ENCODE measurements at places on chromosomes 5 and 9. TPM values are rescaled to one million over a fixed set of nuclear protein-coding genes. Genes with fewer than 3 reads are reported as not detected.

Gene SLC1A1
- 54.7 TPM for total RNA-seq

Gene BHMT2
- 0.62 TPM for total RNA-seq

Gene SHROOM1
- total RNA-seq, result 0.47 TPM

Gene ZNF169
- 10.0 TPM for total RNA-seq

DNA sequence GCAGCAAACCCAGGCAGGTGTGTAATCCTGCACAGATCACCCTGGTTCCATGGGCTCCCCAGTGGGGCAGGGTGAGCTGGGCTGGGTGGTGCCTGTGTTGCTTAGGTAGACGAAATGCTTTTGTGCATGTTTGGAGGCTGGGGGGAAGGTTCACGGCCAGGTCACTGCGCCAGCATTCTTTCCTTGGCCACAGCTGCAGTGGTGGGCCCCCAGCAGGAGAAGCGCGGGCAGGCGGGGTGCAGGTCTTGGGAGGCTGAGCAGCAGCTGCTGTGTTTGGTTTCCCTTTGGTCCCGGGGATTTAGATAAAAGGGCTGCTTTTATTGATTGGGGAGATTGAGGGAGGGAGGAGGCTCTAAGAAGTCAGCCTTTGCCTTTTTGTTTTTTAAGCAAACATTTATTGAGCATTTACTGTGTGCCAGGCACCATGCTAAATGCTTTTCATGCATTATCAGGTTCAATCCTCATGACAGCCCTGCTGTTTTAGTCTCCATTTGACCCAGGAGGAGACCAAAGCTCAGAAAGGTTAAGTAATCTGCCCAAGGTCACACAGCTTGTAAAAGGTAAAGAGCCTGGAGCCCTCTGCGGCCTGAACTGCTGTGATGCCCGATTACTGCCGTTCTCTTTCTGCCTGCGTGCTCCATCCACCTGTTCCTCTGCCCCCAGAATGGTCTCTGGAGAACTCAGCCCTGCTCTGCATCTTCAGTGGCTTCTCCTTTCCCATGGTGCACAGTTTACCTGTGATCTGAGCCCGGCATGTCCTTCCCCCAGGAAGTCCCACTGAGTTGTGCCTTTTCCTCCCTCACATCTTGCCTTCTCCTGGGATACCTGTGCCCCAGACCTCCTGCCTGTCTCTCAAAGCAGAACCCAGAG lies 94.4 kb downstream of the MACROH2A1 start:
- no peak for DNase-seq

DNA sequence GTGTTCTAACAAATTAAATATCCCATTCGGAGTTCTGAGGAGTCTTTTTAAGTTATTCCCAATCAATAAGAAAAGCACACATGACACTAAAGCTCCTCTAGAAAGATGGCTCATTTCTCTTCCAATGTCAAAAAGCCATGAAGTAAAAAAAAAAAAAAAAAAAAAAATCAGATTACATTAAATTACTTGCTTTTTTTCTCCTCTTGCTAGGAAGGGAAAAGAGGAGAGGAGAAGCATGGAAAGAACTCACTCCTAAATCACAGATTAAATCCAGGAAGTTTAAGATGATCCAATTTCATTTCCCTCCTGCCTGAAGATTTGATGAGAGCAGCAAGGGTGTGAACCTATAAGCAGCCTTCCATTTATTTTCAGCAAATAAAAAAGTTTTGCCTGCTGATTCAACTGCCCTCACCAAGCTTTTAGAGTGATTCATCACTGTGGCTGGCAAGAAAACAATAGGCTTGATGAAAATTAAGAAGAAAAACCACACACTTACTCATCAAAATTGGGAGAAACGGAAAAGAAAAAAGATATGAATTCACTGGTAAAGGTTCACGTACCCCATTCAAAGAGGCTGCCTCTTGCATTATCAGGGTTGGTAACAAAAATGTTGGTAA lies 19.7 kb downstream of the MYO10 start:
- no peak for DNase-seq

DNA sequence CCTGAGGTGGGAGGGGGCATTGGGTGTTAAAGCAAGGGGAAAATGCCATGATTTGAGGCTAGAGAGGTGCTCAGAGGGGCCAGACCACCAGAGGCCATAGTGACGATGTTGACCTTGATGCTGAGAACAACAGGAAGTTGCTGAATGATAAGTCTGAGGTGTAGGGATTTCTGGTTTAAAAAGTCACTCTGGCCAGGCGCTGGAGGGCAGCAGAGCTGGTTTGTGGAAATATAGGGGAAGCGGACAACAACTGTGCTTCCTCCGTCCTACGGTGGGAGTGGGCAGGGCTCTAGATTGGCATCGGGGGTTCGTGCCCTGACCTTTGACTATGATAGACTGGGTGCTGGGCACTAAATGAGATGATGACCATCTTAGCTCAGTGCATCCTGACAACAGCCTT lies 44.7 kb downstream of the STOM start:
- DNase-seq, result no peak

DNA sequence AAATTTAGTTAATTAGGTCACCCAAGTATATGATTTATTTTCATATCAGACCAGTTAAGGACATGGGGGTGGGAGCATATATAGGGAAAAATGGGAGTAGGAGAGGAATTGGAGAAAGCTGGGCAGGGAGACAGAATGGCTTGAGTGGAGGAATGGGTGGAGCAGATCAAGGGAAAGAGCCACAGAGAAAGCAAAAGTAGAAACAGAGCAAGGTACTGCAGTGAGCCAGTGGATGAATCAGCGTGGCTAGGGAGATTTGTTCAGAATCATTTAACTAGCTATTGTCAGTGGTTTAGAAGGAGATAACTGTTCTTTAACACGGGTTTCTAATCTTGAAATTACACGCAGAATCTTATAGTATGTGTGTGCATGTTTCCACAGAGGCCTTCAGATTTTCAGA lies 37.4 kb downstream of the SNX24 start:
- DNase-seq, result no peak

DNA sequence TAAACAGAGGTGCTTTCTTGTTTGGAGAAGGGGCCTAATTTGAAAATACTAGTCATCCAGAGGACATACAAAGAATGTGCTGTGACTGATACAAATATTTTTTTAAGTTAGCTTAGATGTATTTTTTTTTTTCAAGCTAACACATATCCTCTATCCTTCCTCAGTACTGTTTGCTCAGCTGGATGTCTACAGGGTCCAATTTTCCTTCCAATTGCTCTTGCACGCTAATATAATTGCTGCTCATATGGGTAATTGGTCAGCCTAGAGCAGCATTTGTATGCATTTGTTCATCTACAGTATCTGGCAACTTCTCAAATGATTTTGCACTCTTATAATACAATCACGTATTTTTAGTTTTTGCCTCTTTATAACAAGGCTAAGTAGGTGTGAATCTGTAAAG lies 84.7 kb downstream of the ZDHHC21 start:
- DNase-seq, result no peak

DNA sequence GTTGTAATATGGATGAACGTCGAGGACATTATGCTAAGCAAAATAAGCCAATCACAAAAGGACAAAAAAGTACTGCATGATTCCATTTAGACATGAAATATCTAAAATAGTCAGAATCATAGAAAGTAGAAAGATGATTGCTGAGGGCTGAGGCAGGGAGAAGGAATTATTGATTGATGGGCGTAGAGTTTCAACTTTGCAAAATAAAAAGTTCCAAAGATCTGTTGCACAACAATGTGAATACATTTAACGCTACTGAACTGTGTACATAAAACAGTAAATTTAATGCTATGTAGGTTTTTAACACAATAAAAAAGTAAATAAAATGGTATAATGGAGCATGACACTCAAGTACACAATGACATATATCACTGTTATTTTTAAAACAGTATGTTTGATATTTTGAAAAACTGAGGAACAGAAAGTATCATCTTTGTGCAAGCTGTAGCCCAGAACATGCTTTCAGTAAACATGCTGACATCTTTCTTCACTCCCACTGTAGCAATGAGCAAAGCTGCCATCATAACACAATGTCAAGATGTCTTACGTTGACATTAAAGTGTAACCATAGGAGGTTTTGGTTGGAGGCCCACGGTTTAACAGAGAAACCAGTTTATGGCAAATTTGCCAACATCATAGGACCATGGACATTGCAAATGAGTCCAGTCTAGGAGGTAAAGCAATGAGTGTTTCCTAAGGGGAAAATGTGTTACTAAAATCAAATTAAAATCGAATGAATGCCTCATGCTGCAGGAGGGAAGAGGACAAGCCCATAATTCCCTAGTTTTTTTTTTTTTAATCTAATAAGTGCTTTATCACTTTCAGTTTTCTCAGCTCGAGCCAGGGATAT lies 125.8 kb upstream of the SGCD start:
- DNase-seq, result no peak

DNA sequence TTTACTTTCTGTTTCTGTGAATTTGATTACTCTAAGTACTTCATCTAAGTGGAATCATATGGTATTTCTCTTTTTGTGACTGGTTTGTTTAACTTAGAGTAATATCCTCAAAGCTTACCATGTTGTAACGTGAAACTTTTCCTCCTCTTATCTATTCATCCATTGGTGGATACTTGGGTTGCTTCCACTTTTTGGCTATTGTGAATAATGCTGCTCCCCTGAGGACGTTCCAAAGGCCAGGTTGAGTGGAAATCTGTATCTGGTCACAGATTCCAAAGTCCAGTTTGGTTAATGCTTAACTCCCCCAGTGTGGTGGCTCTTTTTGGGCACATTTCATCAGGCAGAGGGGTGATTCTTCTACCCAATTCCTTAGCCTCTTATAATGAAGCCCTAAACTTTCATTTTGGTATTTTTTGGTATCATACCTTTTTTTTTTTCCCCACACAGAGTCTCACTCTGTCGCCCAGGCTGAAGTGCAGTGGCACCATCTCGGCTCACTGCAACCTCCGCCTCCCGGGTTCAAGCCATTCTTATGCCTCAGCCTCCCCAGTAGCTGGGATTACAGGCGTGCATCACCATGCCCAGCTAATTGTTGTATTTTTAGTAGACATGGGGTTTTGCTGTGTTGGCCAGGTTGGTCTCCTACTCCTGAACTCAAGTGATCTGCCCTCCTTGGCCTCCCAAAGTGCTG lies 65.4 kb downstream of the CMYA5 start:
- no peak for DNase-seq

- no peak for DNase-seq
Observed at GRCh38 chr9:98783518-98784226, 12.7 kb downstream of the ANKS6 start.

DNA sequence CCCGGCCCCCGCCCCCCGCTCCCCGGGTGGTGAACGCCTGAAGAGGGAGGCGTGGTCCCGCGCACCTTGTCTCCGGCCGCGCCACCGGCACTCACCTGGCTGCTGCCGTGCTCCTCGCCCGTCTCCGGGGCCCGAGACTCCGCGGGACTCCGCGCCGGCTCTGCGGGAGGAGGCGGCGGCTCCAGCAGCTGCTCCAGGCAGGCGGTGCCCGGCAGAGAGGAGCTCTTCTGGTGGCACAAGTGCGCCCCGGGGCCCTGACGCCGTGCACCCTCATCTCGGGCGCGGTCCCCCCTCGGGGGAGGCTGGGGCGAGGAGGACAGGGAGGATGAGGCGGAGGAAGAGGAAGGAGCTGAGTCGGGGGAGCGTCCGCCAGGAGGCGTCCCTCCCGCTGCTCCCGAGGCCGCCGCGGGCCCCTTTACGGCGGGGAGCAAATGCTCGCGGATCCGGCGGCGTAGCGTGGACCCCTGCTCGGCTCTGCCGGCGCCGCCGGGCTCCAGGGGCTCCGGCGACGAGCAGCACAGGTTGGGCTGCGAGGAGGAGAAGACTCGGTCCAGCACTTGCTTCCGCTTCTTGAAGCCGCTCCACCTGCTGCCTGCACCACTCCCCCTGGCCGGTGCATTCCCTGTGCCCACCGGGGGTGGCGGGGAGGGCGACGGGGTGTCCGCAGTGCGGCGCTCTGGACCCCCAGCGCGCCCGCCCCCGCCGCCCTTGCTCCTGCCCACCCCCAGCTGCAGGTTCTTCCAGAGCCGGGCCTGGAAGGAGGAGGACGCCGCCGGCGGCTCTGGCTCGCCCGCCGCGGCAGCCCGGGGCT lies 928 bp downstream of the MCTP1 start:
- DNase-seq, result no peak

GRCh38 chr5:141528291-141528984 lies 39.6 kb downstream of the PCDHGC5 start:
- no peak for DNase-seq

GRCh38 chr9:130473566-130473965 lies 28.8 kb downstream of the ASS1 start:
- DNase-seq, result no peak

GRCh38 chr9:18683312-18683711 lies 209.4 kb downstream of the ADAMTSL1 start:
- DNase-seq, result no peak

DNA sequence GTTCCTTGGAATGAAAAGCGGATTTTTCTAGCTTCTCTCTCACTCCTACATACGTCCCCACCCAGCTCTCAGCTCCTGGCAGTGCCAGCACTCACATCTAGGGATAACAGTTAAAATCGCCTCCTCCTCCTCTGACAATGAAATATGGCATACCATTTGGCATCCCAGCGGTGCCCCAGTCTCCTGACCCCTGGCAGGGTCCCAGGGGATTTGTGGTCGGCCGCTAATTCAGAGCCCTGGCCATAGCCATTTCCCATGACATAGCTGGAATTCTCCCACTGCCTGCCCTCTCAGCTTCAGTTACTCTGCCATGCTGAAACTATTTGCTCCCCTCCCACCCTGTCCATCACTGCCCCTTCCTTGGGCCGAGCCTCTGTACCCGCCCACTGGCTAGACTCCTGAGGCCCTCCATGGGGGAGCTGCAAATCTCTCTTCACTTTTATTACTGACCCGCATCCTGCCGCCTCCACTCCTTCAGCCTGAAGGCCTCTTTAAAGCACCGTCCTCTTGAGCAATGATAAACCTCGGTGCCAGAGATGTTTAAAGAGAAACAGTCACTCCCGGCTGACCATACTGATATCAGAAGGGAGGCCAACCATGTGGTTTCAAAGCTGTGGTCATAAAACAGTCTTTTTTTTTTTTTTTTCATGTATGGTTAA lies 139.8 kb downstream of the SLIT3 start:
- DNase-seq, result no peak

DNA sequence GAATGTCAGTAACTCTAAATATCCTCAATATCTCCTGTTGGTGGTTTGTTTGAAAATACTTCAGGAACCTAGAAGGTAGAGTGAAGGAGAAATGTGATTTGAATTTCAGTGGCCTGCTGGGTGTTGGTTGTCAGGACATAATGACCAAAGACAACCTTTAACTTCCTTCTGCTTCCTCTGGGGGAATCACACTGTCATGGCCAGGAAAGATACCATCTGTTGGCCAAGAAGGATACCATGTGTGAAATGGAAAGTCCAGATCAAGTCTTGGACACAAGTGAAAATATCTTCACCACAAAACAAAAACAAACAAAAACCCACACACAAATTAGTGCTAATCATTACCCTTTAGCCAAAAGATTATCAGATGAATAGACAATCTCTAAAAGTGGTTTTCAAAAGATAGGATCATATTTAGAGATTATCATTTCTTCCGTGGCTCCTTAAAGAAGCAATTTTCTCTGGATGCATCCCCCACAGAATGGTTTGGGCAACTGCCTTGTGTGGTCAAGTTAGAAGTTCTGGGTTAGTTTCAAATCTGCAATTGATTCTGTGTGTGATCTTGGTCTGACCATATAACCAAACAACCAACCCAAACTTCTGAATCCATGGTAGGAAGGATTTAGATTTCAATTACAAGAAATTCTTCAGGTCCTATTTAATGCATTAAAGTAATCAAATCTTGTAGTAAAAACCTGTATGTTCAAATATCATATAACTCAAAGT lies 1.6 kb downstream of the C1QTNF3 start:
- no peak for DNase-seq

Measured in occipital lobe (tissue), 3 donors.